ENCODE measurements at places on chromosomes 6 and 20.
A peak's percentile ranks its signal among the peaks of the same experiment; 100 is the strongest.

DNA sequence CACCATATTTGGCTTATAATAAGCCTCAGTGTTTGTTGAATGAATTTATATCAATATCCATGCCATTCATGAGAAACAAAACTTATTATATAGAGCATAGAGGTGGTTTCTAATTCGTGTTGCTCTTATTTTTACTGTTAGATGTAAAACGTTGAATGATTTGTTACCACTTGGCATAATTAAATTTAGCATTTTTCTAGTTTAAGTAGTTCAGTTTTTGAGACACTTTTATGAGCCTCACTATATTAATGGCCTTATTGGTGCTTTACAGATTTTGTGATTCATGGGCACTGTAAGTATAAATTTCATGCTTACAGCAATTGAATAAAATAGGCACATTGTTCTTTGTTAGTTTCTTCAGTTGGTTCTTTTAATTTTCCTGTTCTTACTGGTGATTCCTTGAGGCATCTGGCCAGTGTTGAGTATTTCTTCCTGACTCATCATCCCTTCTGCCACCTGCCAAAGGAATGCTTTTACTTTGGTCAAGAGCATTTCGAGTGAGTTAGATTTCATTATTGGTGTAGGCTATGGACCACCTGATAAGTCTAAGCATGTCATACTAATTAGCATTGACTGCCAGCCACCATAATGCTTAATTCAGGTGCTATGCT, 34.8 kb downstream of the CDKAL1 start:
- DNase-seq: no peak

DNA sequence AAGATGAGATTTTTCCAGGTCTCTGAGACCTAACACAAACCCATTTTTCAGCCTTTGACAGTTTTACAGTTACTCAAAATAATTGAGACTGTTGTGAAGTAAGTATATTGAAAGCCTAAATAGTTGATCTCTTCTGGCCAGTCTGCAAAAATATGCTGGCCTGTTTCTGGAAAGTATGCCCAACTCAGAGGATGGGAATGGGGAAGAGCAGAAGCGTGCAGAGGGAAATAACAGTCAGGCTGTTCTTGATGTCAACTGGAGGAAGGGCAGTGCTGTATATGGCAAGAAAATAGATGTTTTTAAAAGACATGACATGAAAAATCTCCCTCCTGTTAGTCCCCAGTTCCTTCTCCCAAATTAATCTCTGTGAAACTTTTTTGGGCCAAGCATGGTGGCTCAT, 3.8 kb downstream of the GID8 start:
- no peak for DNase-seq

DNA sequence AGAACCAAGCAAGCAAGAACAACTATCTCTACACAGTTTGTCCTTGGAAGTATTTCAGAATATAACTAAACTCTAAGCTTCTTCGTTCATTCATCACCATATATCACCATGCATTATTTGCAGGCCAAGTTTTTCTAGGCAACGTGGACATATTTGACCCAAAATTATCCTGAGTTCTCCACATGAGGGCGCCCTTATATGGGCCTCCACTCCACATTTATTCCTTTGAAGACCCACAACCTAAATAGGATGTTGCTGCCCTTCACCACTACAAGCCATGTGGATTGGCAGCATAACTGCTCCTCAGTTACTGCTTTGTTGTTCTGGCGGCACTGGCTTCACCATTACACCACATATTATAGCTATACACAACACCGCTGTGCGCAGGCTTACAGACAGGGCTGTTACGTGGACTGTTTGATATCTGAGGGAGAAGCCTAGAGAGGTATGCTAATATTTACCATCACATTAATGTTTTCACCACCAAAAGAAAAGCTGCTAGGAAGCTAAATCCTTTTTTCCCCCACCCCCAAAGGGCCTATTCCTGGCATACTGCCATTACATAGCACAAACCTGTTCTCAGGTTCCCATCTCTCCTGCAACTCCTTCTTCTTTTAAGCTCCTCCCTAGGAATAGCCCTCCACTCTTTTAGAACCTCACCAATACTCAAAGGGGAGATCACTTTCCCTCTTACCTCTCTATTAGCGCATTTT, 411.7 kb downstream of the C6orf118 start:
- no peak for DNase-seq

GRCh38 chr6:89662659-89663223, 24.2 kb upstream of the LYRM2 start:
- DNase-seq: no peak

DNA sequence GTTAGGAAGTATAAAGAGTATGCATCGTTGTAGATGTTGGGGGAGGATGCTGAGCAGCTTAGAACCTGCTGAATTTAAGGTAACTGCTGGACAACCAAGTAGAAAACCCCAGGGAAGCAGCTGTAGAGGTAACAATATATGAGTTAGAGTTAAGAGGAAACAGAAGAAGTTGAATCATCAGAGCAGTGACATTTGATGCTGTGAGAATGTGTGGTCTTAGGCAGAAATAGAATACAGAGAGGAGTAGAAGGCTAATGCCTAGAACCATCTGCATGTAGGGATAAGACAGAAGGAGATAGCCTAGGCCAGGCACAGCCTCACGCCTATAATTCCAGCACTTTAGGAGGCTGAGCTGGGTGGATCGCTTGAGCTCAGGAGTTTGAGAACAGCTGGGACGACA, 22.6 kb upstream of the DYNLRB1 start:
- DNase-seq: no peak

- DNase-seq: no peak
Measured at GRCh38 chr20:34299556-34300255, 3.4 kb downstream of the AHCY start.

GRCh38 chr6:146582857-146583256, 15.9 kb upstream of the ADGB start:
- DNase-seq: no peak

DNA sequence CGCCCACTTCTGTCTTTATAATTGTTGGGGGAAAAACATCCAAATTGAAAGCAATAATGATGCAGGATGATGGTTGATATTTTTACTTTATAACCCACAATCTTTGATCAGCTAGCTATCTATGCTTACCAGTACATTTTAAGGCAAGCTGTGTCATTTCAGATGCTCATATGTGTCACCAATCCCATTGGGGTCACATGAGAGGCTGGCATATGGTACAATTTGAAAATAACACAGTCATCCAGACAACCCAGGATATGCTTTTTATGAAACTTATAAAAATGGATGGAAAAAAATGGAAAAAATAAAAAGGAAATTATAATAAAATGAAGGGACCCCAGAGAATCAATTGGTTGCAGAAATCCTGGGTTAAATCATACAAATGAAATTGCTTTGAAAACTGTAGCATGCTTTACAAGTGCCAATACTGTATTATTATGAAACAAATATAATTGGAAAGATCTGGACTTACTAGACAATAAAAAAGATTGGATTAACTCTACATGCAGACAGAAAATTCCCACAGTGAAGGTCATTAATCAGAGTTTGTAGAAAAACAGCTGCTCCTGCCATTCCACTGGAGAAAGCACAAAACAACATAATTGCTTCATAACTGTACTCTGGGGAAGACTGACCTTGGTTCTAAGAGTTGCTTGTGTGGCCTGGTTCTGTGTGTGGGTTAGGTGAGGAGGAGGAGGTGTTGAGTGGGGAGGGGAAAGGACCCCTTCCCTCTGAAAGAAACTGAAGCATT, 13.3 kb upstream of the PRIM2 start:
- DNase-seq: no peak

GRCh38 chr6:159092631-159093030, 47.8 kb upstream of the TAGAP start:
- no peak for DNase-seq

DNA sequence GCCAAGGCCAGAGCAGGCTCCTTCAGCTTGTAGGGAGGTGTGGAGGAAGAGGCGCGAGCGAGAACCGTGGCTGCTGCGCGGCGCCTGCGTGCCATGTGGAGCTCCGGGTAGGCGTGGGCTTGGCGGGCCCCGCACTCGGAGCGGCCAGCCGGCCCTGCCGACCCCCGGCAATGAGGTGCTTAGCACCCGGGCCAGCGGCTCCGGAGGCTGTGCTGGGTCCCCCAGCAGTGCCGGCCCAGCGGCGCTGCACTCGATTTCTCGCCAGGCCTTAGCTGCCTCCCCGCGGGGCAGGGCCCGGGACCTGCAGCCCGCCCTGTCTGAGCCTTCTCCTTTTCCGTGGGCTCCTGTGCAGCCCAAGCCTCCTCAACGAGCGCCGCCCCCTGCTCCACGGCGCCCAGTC, 32.9 kb upstream of the SIRT5 start:
- DNase-seq: no peak

- DNase-seq: no peak
Measured at GRCh38 chr6:133623065-133623464, 265.8 kb upstream of the TCF21 start.

GRCh38 chr20:49519212-49519712, 36.8 kb upstream of the KCNB1 start:
- DNase-seq: no peak

- peak; percentile 39 for DNase-seq
Measured at GRCh38 chr6:12289933-12290820, at the start of gene EDN1. EDN1 (plus strand) TSS chr6:12290361; CDS start chr6:12290630, 269 bp downstream.

GRCh38 chr6:53412021-53412715, 63.4 kb upstream of the ELOVL5 start:
- DNase-seq: no peak

DNA sequence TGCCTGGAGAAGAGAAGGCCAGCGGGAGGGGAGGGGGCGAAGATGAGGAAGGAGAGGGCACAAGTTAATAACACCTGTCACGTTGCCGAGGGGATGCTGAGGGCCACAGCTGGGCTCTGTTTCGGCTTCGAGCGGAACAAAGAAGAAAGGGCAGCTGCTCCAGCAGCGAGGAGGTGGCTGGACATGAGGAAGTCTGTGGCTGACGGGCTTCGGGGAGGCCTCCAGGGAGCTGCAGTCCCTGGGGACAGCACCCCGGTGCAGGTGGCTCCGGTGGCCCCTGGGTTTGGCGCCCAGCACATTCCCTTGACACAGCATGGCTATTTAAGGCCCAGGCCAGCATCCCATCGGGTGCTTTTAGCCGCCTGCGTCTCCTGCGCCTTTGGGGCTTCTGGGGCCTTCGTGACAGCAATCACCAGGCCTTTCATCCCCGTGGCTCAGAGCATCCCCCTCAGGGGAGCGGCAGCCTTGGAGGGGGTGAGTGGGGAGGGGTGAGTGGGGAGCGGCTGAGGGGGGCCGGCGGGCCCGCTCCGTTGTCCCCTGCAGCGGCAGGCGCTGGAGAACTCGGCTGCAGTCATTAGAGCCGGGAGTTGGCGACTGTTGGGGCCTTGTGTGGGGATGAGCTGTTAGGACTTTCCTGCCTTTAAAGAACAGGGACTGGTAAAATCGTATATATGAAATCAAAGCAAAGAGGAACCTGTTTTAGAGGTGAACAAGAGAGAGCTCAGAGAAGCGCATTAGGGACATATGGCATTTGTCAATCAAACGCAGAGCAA, 99.0 kb downstream of the TMEM242 start:
- DNase-seq: no peak

- no peak for DNase-seq
Measured at GRCh38 chr6:169568314-169569087, 133.3 kb downstream of the WDR27 start.

- no peak for DNase-seq
Measured at GRCh38 chr20:2473516-2473915, 2.9 kb upstream of the SNRPB start.
